ENCODE measurements at places on chromosomes 7 and 10.

- DNase-seq = no peak
Measured at GRCh38 chr10:27258838-27259812, 18.5 kb upstream of the ACBD5 start.

DNA sequence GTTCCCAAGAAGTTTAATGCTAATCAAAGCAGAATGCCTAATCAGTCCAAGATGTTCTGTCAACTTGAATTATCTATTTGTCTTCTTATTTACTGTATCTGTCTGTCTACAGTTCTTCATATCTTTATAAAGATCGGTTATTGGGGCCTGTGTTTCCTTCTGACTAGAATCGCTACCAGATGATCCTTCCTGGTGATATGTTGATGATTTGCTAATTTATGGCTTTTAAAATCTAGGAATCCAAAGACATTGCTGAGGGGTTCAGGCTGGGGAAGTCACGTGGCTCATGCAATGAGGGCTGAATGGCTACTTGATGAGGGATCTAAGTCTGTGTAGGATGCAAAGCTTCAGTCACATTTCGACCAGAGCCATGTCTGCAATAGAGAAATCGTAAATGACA is 536.3 kb downstream of the KCNMA1 start:
- no peak for DNase-seq

- DNase-seq = no peak
Measured at GRCh38 chr7:22759721-22760120, 32.7 kb downstream of the IL6 start.

GRCh38 chr10:49595713-49596492 is 14.2 kb upstream of the SLC18A3 start:
- DNase-seq = no peak

DNA sequence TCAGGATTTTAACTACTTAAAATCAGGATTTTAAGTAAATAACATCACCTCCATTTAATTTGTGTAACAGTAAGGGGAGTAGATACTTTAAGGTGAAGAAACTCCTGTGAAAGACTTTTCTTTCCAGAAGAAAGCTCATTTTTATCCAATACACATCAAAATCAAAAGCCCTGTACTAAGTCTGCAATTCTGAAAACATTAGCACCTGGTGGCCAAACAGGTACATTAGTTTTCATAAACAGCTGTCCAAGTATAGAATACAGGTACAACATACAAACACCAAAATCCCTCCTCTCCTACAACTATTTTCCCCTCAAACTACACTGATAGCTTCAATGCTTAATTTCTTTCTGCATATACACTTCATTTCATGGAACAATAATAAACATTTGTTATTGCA is 22.9 kb downstream of the FAM3C start:
- DNase-seq = no peak

DNA sequence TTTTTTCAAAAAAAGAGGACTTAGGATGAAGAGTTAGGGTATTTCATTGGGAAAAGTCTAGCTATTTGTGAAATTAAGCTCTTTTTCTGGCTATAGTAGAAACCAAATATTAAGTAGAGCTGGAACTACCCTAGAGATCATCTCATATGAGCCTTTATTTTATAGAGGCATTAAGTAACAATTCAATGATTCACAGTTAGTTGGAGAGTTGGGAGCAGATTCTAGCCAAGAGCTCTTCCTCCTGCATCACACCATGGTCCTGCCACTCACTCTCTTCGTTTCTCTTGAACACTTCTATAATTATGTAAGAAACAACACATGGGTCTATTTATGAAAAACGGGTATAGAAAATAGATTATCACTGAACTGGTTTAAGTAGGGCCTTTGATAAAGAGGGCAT is 76.1 kb upstream of the ANK3 start:
- DNase-seq = no peak

DNA sequence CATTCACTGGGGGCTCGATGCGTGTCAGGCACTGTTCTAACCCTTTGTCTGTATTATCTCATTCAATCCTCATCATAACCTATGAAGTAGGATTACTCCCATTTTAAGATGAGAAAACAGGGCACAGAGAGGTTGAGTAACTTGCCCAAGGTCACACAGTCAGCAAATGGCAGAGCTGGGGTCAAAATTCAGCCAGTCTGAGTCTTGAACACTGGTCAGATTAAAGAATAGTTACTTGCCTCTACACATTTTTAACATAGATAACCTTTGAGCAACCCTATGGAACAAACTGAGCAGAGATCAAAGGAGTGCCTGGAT is 27.2 kb downstream of the INSIG1 start:
- DNase-seq = no peak

DNA sequence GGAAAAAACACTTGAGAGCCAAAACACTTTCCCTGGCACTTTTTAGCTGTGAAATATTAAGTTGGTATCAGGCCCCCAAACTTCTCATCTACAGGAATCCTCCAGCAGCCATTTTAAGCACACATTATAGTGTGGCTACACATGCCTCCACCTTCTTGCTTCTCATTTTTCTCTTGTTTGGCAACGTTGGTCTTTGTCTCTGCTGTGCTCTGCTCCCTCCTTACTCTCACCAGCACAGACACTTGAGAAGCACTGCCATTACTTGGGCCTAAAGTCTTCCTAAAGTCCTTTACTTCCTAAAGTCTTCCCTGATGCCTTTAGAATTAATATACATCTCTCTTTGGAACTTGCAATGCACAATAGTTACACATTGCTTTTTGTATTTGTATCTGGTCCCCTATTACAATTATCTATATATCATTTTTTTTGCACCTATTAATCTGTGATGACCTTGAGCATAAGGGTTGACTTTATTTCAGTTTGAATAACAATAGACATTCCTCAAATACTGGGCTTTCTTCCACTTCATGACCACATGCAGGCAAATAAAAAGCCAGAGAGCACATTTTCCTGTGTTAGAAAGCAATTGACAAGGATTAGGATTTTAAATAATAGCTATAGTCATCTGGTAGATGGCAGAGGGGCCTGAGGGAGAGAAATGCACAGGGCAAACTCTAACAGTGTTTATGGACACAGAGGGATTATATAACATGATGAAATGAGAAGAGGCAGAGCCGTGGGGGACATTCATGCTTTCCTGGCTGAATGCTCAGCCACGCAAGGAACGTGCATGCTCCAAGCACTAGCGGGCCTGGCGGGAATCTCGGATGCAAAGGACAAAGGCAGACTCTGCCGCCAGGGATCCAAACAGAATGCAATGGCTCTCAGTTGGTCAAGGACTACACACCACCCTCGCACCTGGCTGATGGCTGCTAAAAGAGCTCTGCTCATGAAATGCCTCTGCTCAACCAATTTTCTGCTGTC is 99.3 kb downstream of the CDC14C start:
- no peak for DNase-seq

- DNase-seq = no peak
Measured at GRCh38 chr7:47325337-47325736, 256.6 kb downstream of the TNS3 start.

DNA sequence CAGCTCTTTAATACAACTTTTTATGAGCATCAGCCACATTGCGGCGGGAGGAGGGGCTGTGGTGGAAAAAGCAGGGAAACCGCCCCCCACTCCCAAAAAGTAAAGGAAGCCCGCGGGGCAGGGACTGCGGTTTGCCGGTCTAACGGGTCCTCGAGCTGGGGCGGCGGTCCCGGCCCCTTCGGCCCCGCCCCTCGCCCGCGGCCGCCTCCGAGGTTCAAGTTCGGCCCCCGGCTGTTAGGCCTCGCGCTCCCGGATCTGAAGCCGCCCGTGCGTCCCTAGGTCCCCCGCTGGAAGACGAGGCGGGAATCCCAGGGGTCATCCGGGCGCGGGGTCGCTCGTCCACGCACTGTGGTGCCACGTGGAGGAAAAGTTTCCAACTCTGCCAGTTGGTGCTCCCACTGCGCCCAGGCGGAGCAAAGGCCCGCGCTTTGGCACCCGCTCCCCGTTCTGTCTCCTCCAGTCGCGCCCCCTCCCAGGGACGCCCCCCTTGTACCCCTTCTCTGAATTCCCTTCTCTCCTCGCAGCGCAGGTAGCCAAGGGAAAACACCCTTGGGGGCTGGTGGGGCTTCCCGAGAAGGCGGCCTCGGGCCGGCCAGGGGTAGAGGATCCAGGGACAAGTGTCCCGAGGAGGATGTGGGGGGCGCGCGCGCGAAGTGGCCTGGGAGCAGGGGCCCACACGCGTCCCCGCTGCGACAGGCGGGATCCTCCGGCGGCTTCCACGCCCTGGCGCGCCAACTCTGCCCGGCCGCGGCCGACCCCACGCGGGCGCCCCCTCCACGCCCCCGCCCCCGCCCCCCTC is 798 bp upstream of the AUTS2 start:
- no peak for DNase-seq

- no peak for DNase-seq
Measured at GRCh38 chr10:68787813-68788212, 39.5 kb upstream of the STOX1 start.

- DNase-seq = no peak
Measured at GRCh38 chr7:54858008-54858692, 99.1 kb upstream of the SEC61G start.

DNA sequence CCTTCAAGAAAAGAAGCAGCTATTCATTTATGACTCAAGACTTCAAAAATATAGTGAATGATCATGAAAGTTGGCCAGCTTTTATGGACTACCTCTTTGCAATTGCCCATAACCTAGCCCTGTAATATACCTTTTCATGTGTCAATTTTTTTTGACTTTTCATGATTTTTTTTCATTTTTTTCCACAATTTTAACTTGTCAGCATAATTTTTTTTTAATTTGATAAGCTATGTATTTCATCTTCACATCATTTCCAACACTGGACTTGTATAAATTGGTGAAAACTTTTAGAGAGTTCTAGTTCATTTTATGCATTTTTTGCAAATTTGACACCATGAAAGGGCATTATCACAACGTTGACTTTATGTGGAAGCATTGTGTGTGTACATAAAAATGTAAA is 220.8 kb upstream of the NFE2L3 start:
- DNase-seq = no peak

GRCh38 chr7:70779321-70779720 is 352.6 kb upstream of the GALNT17 start:
- no peak for DNase-seq

- DNase-seq = no peak
Measured at GRCh38 chr7:109996927-109997326, 1094.0 kb upstream of the LRRN3 start.

DNA sequence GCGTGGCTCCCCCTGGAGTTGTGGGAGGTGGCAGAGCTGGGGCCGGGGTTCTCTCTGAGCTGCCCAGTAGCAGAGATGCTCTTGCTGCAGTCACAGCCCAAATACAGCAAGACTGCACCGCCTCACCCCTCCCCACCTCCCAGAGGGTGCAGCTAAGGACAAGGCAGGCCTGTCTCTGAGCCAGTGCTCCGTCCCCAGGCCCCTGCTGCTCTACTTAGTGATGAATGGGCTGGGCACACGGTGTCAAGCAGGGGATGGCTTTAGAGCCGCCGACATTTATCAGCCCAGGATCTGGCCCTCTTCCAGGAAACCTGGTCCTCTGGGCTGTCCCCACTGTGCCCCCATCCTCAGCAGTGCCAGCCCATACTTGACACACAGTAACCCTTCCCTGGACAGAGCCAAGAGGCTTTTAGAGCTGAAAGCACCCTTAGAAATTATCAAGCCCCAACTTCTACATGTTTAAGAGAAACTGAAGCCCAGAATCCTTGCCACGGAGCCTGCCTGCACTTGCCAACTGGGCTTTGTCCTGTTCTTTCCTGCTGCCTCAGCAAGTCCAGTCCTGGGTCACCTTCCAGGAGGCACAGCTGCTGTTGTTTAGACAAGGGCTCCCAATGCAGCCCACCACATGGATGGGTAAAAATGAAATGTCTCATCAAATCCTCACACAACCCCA is 137.1 kb upstream of the UNC5B start:
- no peak for DNase-seq

DNA sequence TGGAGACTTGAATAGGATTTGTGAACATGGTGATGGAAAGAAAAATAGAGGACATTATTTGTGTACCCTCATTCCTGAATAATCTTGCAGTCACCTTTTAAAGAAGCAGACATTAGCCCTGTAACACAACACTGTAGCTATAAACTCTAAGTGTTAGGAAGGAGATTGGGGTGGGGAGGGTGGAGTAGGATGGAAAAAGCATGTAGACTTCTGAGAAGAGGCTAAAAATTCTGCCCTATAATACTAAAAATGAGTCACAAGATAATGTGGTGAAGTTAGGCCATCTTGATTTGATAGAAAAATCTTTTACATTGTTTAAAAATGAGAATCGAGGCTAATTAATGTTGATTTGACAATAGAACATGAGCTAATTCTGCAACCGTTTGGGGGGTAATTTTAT is 128.8 kb downstream of the LCOR start:
- DNase-seq = no peak

DNA sequence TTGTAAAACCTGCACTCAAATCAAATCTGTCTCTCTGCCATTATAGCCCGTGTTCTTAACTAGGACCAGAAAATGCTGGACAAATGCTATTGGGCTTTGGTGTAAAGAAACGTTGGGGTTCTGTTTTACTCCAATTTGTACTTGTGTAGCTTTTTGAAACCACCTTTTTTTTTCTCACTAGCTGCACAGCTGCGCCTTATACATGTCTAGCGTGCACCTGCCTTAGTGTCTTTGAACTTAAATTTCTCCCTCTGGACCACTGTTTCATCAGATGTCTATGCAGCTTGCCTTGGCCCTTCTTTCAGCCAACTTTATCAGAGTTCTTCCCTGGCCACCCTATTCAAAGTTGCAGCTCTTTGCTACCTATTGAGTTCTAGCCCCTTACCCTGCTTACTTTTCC is 7.1 kb downstream of the LIPM start:
- DNase-seq = no peak

- DNase-seq = no peak
Measured at GRCh38 chr7:36854652-36855051, 130.4 kb upstream of the AOAH start.

GRCh38 chr10:75089634-75090033 is 21.8 kb upstream of the SAMD8 start:
- DNase-seq = no peak

DNA sequence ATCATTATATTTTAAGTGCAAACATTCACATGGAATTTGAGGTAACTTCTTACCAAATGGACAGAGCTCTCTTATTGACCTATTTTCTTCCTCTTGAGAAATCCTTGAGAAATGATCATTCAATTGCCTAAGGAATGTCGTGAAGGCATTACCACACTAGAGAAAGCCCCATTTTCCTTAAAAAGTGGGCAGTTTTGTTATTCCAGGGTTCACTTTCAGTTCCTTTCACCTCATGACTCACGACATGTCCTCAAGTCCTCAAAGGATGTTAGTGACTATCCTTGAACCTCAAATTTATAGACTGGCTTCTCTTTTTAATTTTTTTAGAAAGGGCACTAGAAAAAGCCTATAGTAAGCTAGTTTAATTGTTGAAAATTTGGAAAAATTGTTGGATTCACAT is 40.4 kb upstream of the SMIM30 start:
- no peak for DNase-seq

GRCh38 chr10:3897156-3897555 is 112.1 kb upstream of the KLF6 start:
- no peak for DNase-seq
